Activated CD8-positive, alpha-beta T cell treated with anti-CD3 and anti-CD28 coated beads for 36 hours (primary cell): ENCODE measurements at places on chromosomes 11 and 22. TPM values are rescaled to one million over a fixed set of nuclear protein-coding genes. Genes with fewer than 3 reads are reported as not detected.

DNA sequence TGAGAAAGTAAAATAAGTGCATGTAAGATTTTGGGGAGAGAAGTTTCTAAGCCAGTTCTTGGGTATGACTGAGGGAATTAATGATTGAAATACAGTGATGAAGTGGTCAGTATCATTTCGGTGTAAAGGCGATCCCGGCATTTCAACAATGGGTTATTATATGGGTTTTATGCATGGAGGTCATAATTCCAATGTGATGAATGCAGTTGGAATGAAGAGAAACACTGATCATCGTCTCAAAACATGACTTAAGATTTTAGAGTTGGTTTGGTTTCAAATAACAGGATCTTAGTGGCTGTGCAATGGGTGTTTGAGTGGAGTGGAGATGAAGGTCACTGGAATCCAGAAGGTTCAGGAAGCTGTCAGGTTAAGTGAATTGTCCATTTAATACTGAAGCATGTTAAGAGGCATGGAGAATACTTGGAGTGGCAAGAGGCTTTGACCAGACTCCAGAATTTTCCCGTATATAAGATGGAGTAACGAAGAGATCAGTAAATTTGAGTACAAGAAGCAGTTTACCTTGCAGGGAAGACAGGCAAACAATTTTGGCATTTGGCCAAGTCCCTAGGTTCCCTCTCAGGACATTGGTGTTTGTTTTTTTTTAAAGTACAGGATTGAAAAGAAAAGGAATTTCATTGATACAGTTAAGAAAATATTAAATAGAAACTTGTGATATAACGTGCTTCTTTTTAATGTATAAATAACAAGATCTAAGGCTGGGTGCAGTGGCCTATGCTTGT is 96.4 kb upstream of the BIRC3 start:
- no peaks in the 10 kb centered on the region for H3K4me1 ChIP-seq
- H3K27me3 ChIP-seq: peaks cover 6% of the 10 kb centered on the region
- DNase-seq: no peak
- no peak overlapping the region for H3K4me3 ChIP-seq
- H3K36me3 ChIP-seq: no peaks in the 10 kb centered on the region

DNA sequence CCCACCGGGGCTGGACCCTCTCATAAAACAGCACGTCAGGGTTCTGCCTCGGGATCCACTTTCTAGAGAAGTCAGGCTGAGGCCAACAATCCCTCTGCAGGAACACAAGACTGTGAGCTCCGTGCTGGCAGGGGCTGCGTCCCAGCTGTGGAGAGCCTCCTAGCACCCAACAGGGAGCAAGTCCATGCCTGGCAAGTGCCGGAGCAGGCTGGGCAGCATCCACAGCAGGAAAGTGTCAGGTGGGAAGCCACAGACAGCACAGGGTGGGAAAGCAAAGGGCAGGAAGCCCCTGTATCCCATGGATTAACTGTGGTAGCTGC is 682.3 kb downstream of the TBC1D22A start:
- no peaks in the 10 kb centered on the region for H3K36me3 ChIP-seq
- DNase-seq: no peak
- no peak overlapping the region for H3K27ac ChIP-seq
- peaks cover 6% of the 10 kb centered on the region for H3K27me3 ChIP-seq
- H3K4me3 ChIP-seq: no peak overlapping the region

GRCh38 chr11:37926772-37927171 is 1328.7 kb upstream of the RAG2 start:
- no peak for DNase-seq
- H3K27me3 ChIP-seq: no peaks in the 10 kb centered on the region
- H3K36me3 ChIP-seq: no peaks in the 10 kb centered on the region
- H3K4me3 ChIP-seq: no peak overlapping the region

DNA sequence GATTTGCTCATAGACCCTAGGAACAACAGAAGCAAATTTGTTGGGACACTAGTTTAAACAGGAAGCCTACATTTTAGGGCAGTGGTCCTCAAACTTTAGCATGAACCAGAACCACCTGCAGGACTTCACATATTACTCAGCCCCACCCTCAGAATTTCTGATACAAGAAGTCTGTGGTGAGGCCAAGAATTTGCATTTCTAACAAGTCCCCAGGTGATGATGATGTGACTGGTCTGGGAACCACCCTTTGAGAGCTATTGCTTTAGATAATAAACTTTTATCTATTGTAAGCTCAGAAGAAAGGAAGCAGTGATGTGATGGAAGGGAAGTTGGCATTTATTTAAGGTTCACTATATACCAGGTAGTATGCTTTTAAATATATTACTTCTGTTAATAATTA is 194.0 kb downstream of the FAM181B start:
- no peak overlapping the region for H3K27ac ChIP-seq
- no peak for DNase-seq
- no peaks in the 10 kb centered on the region for H3K27me3 ChIP-seq
- no peak overlapping the region for H3K4me3 ChIP-seq
- no peaks in the 10 kb centered on the region for H3K36me3 ChIP-seq

- H3K27me3 ChIP-seq: no peaks in the 10 kb centered on the region
- peaks cover 6% of the 10 kb centered on the region for H3K36me3 ChIP-seq
- no peak for DNase-seq
- no peak overlapping the region for H3K4me3 ChIP-seq
Observed at GRCh38 chr11:72834905-72835304, 20.7 kb downstream of the ATG16L2 start.

GRCh38 chr22:28407645-28408044 is 272.0 kb downstream of the TTC28 start:
- H3K27ac ChIP-seq: no peak overlapping the region
- peaks cover 3% of the 10 kb centered on the region for H3K27me3 ChIP-seq
- no peak for DNase-seq

- H3K4me1 ChIP-seq: peaks cover 2% of the 10 kb centered on the region
- no peak overlapping the region for H3K27ac ChIP-seq
- no peak overlapping the region for H3K4me3 ChIP-seq
- H3K27me3 ChIP-seq: peaks cover under 1% of the 10 kb centered on the region
- no peaks in the 10 kb centered on the region for H3K36me3 ChIP-seq
Observed at GRCh38 chr22:38417252-38418060, 37.5 kb downstream of the KCNJ4 start.

DNA sequence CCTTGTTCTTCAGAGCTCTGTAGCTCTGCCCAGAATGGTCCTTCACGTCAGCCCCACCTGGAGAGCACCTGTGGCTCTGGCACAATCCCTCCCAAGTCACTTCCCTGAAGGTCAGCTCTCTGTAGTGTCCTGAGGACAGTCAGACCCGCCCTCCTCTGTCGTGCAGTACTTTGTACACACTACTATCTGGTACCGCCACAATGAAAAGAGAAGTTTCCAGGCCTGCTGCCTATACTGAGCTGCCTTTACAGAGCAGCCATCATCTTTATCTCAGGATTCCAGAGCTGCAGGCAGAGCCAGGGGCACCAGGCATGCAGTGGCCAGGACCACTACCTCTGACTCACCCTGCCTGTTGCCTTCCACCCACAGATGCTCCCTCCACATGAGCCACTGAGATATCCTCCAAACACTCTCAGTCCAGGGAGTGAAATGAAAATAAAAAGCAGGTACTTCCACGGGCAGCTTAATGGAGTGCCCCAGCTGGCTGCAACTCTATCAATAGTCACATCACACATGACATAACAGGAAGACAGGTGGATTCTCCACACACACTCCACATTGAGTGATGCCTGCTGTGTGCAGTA is 7.3 kb downstream of the PACSIN2 start:
- peak; percentile 50 for DNase-seq
- H3K27ac ChIP-seq: no peak overlapping the region
- no peaks in the 10 kb centered on the region for H3K27me3 ChIP-seq
- H3K36me3 ChIP-seq: peaks cover 3% of the 10 kb centered on the region
- no peak overlapping the region for H3K4me3 ChIP-seq

GRCh38 chr11:119716582-119717498 is 12.2 kb downstream of the NECTIN1 start:
- H3K36me3 ChIP-seq: no peaks in the 10 kb centered on the region
- DNase-seq: no peak
- no peak overlapping the region for H3K27ac ChIP-seq
- no peaks in the 10 kb centered on the region for H3K27me3 ChIP-seq

- H3K4me1 ChIP-seq: peaks cover 5% of the 10 kb centered on the region
- no peaks in the 10 kb centered on the region for H3K36me3 ChIP-seq
- no peak for DNase-seq
- no peak overlapping the region for H3K27ac ChIP-seq
- no peaks in the 10 kb centered on the region for H3K27me3 ChIP-seq
- no peak overlapping the region for H3K4me3 ChIP-seq
Observed at GRCh38 chr22:17065433-17065832, 19.4 kb upstream of the IL17RA start.

DNA sequence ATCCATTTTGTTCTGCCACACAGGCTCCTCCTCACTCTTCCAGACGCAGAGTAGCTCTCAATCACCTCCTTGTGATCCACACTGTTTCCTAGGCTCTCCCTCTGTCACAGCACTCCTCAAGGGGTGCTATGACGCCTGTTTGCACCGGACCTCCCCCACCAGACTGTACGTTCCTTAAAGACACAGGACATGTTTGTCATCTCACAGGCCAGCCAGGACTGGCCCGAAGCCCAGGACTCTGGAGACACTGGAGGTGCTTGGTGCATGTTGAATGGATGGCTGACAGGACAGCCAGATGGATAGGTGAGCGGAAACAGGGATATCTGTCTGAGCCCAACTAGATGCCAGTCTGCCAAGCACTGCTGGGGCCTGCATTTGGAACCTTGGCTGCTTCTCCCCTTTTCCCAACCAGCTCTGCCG is 13.6 kb downstream of the PLA2G6 start:
- no peaks in the 10 kb centered on the region for H3K27me3 ChIP-seq
- no peak overlapping the region for H3K27ac ChIP-seq
- H3K4me1 ChIP-seq: peaks cover 15% of the 10 kb centered on the region
- peaks cover 13% of the 10 kb centered on the region for H3K36me3 ChIP-seq
- no peak overlapping the region for H3K4me3 ChIP-seq
- no peak for DNase-seq

DNA sequence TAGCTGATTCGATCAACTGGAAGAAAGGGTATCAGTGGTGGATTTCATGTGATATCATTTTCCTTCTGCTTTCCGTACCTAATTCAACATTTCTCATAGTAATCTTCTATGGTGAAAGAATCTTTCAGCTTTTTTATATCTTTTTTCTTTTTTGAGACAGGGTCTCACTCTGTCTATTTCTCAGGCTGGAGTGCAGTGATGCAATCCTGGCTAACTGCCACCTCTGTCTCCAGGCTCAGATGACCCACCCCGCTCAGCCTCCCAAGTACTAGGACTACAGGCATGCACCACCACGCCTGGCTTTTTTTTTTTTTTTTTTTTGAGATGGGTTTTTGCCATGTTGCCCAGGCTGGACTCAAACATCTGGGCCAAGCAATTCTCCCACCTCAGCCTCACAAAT is 18.6 kb upstream of the CHORDC1 start:
- DNase-seq: no peak
- no peaks in the 10 kb centered on the region for H3K36me3 ChIP-seq
- H3K27ac ChIP-seq: no peak overlapping the region

DNA sequence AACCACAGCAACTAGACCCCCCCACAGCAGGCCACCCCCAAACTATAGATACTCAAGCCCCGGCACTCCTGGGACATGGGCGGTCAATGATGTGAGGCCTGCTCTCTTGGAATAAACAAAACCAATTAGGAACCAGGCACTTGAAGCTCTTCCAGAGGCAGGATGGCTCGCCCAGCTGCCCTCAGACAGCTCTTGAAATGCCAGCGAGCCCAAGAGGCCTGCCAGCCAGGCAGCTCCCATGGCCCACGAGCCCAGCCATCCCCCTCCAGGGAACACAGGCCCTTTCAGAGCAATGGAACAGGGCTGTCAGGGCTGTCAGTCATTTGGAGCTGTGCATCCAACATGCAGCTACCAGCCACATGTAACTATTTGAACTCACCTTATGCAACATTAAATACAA is 34.0 kb upstream of the TFIP11 start:
- no peak overlapping the region for H3K4me3 ChIP-seq
- peak overlapping the region; percentile 76 for H3K27ac ChIP-seq
- H3K4me1 ChIP-seq: peaks cover 50% of the 10 kb centered on the region
- H3K27me3 ChIP-seq: no peaks in the 10 kb centered on the region

GRCh38 chr11:45285930-45286632 is at the start of gene SYT13:
Gene SYT13, minus strand, starts transcription at chr11:45286341. Its CDS starts 134 bp downstream, at chr11:45286207.
- DNase-seq: no peak
- H3K4me1 ChIP-seq: no peaks in the 10 kb centered on the region
- H3K4me3 ChIP-seq: no peak within 1 kb of the TSS
- peaks cover 61% of the 10 kb centered on the region for H3K27me3 ChIP-seq
- no peak within 1 kb of the TSS for H3K27ac ChIP-seq

GRCh38 chr11:7486781-7487140 is 1.5 kb downstream of the OLFML1 start:
- H3K4me3 ChIP-seq: no peak overlapping the region
- DNase-seq: no peak
- no peaks in the 10 kb centered on the region for H3K27me3 ChIP-seq
- H3K4me1 ChIP-seq: no peaks in the 10 kb centered on the region

GRCh38 chr11:96332126-96332771 is 10.7 kb downstream of the MAML2 start:
- peak overlapping the region; percentile 57 for H3K27ac ChIP-seq
- no peak overlapping the region for H3K4me3 ChIP-seq
- peaks cover 40% of the 10 kb centered on the region for H3K36me3 ChIP-seq
- H3K4me1 ChIP-seq: peaks cover 78% of the 10 kb centered on the region
- no peak for DNase-seq

DNA sequence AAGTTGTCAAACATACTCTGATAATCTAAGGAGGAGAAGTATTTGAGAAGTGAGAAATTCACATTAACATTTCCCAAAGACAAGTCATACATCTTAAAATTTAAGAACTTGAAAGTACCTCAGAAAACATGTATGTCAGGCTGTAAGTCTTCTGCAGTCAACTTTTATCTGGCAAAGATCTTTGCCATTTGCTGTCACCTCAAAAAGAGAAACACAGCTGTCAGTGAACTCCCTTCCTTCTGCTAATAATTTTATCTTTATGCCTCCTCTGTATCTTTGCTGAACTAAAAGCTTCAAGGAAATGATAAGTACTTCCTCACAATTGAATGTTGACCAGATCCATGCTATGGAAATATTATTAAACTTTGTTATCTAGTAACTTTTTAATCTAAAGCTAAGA is 18.7 kb downstream of the TTC17 start:
- no peak overlapping the region for H3K4me3 ChIP-seq
- DNase-seq: no peak
- H3K4me1 ChIP-seq: peaks cover 18% of the 10 kb centered on the region
- no peak overlapping the region for H3K27ac ChIP-seq
- no peaks in the 10 kb centered on the region for H3K27me3 ChIP-seq
- peaks cover 12% of the 10 kb centered on the region for H3K36me3 ChIP-seq

GRCh38 chr22:48605856-48606481 is 1221.7 kb downstream of the BRD1 start:
- H3K4me1 ChIP-seq: no peaks in the 10 kb centered on the region
- no peak overlapping the region for H3K4me3 ChIP-seq
- H3K27ac ChIP-seq: no peak overlapping the region

DNA sequence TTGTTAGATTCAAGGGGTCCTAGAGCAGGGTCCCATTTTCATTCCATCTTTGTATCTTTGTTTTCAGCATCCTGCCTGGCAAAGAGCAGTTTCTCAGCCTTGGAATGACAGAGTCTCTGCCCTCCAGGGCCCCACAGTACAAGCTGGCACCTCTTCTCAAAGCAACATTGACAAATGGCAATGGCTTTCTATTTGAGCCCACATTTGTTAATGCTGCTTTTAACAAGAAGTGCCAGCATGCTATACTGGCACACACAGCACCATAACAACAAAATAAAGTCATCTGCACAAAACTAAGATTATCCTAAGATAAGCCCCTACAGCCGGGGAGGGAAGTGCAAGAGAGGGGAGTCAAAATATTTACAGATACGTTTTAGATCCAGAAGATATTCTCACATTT is 309.7 kb upstream of the C11orf87 start:
- no peak overlapping the region for H3K27ac ChIP-seq
- no peak overlapping the region for H3K4me3 ChIP-seq
- DNase-seq: no peak
- H3K36me3 ChIP-seq: no peaks in the 10 kb centered on the region

The PNPLA3 gene
- 0.70 TPM for total RNA-seq

The CNTN5 gene
- total RNA-seq: not detected

The MPPED2 gene
- 0.63 TPM for total RNA-seq

The ZNF215 gene
- total RNA-seq: 2.2 TPM

The ZNF408 gene
- total RNA-seq: 9.2 TPM
